Activated CD4-positive, alpha-beta memory T cell treated with anti-CD3 and anti-CD28 coated beads, Interleukin-2, amount 10 ng/mL, durations not matched to agents 7 days and 5 days (primary cell): ENCODE measurements at places on chromosomes 16 and 17. TPM values are rescaled to one million over a fixed set of nuclear protein-coding genes. Genes with fewer than 3 reads are reported as not detected.
A peak's percentile ranks its signal among the peaks of the same experiment; 100 is the strongest.

- no peak for DNase-seq
These were observed 286.9 kb downstream of the CPPED1 start for GRCh38 chr16:12516621-12517309.

DNA sequence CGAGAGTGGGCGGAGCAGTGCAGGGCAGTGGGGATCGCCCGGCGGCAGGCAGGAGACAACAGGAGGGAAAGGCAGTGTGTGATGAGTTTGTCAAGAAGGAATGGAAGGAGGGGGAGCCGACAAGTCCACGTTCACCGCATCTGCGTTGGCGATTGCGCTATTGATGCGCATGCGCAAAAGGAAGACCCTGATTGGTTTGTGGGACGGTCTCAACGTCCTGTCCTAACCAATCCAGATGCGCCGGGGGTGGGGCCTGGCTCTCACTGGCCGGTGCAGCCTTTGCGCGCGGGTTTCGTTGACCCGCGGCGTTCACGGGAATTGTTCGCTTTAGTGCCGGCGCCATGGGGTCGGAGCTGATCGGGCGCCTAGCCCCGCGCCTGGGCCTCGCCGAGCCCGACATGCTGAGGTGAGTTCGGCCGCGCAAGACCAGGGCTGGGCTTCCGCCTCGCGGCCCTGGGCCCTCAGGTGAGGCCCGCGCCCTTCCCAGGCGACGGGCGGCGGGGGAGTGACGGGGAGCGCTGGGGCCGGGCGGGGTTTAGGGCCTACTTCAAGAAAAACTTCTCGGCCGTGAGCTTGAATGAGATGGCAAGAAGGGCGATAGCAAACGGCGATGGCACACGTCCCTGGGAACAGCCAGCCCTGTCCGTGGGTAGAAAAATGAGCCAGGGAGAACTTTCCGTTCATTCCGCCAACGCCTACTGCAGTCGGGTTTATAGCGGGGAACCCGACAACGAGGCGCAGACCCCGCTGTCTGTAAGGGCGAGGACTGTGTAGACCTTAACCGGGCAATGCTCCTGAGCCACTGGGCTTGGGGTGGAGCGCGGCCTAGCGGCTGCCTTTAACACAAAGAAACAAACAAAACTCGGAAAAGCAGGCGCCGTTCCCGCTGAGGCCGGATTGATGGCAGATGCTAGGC lies at the start of gene ORC6:
ORC6 (plus strand) TSS at position 295 of the 916 bp plus-strand sequence; CDS start at position 342, 47 bp downstream.
- DNase-seq, result peak; percentile 96

- no peak for DNase-seq
These were observed 175.5 kb upstream of the RBL2 start for GRCh38 chr16:53258809-53259208.

GRCh38 chr16:25108054-25108453 lies 3.5 kb upstream of the LCMT1 start:
- DNase-seq, result peak; percentile 49

The VMO1 gene
- total RNA-seq, result 0.40 TPM

The SCARF1 gene
- 3.2 TPM for total RNA-seq

DNA sequence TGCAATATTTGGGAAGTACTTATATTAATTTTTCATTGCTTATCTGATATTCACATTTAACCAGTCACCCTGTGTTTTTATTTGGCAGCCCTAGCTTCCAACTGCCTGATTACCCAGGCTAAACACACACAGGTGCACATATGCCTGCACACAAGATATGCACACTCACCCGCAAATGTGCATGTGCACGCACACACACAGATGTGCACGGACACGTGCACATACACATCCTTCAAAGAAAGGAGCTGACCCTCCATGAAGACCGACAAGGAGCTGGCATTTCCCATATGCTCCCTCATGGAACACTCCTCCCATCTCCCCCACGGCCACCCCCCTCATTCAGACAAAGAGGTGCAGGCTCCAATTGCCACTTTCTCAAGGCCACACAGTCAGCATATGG lies 242.2 kb downstream of the ENGASE start:
- DNase-seq, result no peak

DNA sequence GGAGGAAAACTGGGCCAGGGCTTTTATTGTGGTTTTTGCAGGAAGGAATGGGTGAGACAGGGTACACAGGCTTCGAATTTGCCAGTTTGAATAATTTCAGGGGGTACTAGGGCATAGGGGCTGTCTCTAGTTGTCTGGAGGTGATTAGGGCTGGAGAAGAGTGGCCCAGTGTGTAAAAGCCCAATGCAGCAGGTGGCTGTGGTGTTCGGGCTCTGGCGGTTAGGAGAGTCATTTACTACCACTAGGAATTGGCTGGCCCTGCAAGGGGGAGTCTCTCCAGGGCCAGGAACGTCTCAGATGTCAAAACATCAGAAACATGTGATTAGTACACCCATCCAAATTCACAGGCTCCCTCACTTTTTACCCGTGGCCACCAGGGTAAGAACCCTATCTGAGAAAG lies 50.3 kb downstream of the GINS3 start:
- no peak for DNase-seq

GRCh38 chr17:9002606-9003354 lies 18.5 kb upstream of the NTN1 start:
- DNase-seq, result no peak

GRCh38 chr17:78665952-78666920 lies 89.0 kb upstream of the DNAH17 start:
- DNase-seq, result peak; percentile 70

The ERBB2 gene
- total RNA-seq, result 5.1 TPM

The PRR29 gene
- total RNA-seq, result 15.1 TPM

The TVP23A gene
- not detected for total RNA-seq

DNA sequence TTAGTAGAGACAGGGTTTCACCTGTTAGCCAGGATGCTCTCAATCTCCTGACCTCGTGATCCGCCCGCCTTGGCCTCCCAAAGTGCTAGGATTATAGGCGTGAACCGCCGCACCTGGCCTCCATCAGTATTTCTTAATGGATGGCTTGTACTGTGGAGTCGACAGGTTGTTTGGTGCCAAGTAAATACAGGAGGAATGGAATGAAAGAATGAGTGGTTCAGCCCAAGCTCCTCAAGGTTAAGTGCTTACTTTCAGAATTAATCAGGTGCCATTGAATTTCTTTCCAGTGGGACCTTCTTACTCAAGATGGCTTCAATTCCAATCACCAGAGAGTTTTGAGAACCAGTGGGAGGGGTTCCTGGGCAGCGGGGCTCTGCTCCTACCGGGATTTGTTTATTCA lies 25.0 kb downstream of the ALOX15 start:
- DNase-seq, result no peak

GRCh38 chr16:54968011-54968410 lies 37.3 kb downstream of the IRX5 start:
- no peak for DNase-seq

GRCh38 chr16:7744546-7745264 lies 412.1 kb downstream of the RBFOX1 start:
- DNase-seq, result no peak

GRCh38 chr17:48162946-48163506 lies 55.5 kb downstream of the SNX11 start:
- DNase-seq, result no peak

- DNase-seq, result no peak
These were observed 12.4 kb upstream of the ZNF19 start for GRCh38 chr16:71501547-71501946.

The KDM8 gene
- total RNA-seq, result 14.3 TPM

The SLC5A10 gene
- total RNA-seq, result not detected

The NETO2 gene
- 10.4 TPM for total RNA-seq

DNA sequence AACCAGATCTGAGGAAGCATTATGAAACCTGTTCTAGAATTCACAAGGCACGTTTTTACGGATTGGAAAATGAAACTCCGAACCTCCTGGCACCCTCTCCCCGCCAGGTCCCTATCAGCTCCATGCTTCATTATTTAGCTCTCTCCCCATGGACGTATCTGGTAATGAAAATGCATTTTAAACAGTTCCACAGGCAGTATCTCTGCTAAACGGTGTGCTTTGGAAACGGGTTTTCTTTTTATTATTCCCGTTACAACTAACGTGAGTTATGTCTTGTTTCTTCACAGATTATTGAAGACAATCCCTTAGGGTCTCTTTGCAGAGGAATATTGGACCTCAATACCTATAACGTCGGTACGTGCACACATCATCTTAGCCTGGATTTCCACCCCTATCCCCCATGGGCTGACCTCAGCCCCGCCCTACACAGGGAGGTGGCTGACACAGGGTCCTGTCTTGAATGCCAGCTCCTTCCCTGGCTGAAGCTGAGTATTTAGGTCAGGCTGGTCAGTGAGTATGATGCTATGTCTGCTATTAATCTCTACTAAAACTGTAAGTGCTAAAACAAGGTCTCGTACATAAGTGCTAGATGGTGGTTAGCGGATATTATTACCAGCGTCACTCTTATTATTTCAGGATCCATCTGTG lies 82.9 kb downstream of the SDR42E1 start:
- DNase-seq, result peak; percentile 2

DNA sequence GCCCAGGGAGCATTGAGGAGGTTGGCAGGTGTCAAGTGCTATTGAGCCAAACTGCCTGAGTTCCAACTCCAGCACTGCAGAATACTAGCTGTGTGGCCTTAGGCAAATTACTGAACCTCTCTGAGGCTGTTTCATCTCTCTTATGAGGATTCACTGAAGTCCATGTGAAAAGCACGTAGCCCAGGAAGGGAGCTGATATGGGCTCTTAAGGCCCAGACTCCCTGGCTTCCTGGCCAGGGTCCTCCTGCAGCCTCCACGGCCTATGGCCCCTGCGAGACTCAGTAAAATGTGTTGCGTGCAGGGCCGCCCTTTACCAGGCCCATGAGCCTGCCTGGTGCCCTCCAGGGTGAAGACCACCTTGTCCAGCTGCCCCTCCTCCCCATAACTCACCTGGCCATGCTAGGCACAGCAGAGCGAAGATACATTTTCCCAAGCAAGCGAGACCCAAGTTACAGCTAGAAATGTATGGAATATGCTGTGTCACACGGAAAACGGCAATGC lies 133.7 kb upstream of the TNRC6C start:
- no peak for DNase-seq

DNA sequence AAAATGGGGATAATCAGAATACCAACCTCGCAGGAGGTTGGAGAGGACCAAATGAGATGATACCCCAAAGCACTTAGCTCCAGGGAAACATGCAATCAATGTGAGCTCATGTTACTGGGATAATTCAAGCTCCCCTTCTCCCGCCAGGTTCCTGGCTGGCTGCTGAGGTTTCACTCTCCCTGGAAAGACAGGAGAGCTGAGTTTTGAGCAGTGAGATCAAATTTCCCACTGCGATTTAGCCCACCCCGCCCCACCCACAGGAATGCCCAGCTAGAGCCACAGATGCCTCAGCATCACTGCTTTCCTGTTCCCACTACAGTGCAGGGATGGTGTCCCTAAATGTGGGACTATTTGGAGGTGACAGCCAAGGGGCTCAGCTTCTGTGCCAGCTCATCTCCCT lies 56.7 kb downstream of the ZNF423 start:
- no peak for DNase-seq

- no peak for DNase-seq
These were observed 83.7 kb downstream of the LMF1 start for GRCh38 chr16:886802-887731.

DNA sequence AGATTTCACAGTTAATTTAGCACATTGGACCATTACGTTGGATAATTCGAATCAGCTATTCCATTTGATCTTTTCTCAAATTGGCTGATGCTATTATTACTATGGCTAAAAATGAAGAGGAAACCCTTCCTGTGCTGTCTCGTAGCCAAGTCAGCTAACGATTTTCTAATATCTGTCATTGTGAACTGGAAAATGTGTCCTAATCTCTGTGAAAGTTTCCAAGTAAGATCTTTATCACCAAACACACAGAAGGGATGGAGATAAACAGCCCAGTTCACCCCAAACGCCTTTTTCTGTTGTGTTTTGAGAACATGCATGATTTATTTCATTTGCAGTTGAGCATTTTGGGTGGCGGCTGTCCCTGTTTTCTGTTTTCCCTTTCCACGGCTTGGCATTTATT lies 312.8 kb downstream of the FOXL1 start:
- DNase-seq, result no peak

The FSCN2 gene
- total RNA-seq, result 0.50 TPM

DNA sequence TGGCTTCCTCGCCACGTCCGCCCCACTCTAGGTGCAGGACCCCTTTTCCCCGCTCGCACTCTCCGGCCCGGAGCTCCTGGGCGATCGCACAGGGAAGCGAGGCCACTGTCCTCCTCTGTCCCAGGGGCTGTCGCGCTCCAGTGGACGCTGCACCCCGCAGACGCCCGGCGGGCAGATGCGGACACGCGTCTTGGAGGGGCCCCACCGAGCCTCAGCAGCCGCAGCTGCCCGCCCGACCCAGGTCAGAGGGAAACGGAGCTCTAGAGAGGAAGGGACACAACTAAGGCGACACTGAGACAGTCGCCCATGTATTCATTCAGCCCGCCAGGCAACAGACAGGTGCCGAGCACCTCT lies 726 bp upstream of the SLC13A5 start:
- DNase-seq, result no peak

- no peak for DNase-seq
These were observed 158.4 kb downstream of the KCNJ2 start for GRCh38 chr17:70327723-70328122.

The DVL2 gene
- total RNA-seq, result 47.2 TPM

The SMTNL2 gene
- not detected for total RNA-seq

- peak; percentile 67 for DNase-seq
These were observed at the start of gene TRPV2 for GRCh38 chr17:16415031-16415924. Gene TRPV2, plus strand, starts transcription at chr17:16415571. Its CDS starts 2,098 bp downstream, at chr17:16417669.

The NRN1L gene
- 0.76 TPM for total RNA-seq

The SLC13A2 gene
- not detected for total RNA-seq

DNA sequence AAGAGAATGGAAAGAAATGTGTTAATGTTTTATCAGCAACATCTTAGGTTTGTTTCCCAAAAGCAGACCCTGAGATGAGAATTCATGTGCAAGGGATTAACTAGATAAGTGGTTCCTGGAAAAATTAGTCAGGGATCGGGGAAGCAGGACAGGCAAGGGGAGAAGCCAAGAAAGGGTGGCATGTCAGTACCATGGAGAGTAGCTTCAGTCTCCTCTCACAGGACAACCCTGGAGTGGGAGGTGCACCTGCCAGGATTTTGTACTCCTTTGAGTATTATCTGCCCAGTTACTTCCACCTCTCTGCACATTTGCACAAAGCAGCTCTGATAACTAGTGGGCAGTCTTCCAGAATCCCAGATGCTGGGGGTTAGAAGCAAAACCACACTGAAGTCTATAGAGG lies 117.0 kb downstream of the RGS9 start:
- no peak for DNase-seq

DNA sequence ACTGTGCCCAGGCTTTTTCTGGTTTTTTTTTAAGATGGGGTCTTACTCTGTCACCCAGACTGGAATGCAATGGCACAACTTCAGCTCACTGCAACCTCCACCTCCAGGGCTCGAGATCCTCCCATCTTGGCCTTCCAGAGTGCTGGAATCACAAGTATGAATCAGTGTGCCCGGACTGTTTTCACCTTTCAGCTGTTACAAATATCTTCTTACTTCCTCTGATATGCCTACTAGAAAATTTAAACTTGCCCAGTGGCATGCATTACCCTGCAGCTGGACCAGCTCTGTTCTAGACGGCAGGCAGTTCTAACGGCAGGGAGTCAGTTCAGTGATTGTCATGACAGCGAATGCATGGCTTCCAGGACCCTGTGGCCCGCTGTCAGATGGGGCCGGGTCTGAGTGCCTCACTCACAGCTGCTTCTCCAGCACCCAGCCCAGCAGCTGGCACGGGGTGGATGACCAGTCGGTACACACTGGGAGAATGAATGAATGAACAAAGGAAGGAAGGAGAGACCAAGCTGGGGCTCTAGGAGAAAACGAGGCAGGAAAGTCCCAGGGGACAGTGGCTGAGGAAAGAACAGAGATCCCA lies 28.0 kb upstream of the LITAF start:
- no peak for DNase-seq

GRCh38 chr17:1237471-1237870 lies 32.8 kb upstream of the BHLHA9 start:
- no peak for DNase-seq
